Vagina (tissue), 2 donors: ENCODE measurements at places on chromosomes 12 and 14. TPM values are rescaled to one million over a fixed set of nuclear protein-coding genes. Genes with fewer than 3 reads are reported as not detected.

Gene OTOGL
- total RNA-seq = under 0.01 TPM

Gene ADSS1
- 10.3 TPM for total RNA-seq

Gene ANO2
- total RNA-seq = 18.7 TPM

Gene PAPLN
- total RNA-seq = 16.2 TPM

Gene AHNAK2
- total RNA-seq = 180 TPM

Gene OVCH1
- total RNA-seq = 0.25 TPM

Gene CYP27B1
- total RNA-seq = 1.7 TPM

Gene A2M
- 274 TPM for total RNA-seq
